Activated CD8-positive, alpha-beta memory T cell treated with anti-CD3 and anti-CD28 coated beads for 24 hours (primary cell): ENCODE measurements at places on chromosomes 2 and 18.

DNA sequence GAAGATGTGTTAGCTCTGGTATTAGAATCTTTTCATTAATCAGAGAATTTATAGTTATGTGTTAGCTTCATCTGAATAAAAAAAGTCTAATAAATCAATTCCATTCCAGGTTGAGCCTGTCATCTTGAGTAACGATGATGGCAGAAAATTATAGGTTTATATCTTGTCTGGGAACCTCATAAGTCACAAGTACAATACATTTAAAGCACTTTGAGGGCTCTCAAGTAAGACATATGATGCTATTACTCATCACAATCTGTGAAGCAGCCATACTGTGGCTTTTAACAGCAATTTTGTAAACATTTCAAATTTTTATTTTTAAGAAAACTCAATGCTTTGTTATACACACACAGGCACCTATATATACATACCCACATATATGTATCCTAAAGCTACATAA, 484.1 kb upstream of the VRK2 start:
- DNase-seq, result no peak

DNA sequence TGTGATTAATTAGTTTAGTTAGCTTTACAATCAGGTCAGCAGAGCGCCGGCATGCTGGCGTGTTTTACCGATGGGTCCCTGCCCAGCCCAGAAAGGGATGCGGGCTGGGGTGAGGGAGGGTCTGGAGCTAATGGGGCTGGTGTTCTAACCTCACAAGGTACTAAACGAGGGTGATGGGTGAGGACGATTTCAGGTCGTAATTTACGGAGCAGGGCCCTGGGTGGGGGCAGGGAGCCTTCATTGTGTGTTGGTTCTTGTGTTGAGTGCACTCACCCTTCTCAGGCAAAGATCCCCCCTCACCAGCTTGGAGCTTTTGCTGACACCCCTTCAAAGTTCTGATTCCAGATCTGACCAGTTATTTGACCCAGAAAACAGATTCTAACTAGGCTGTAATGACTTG, 39.5 kb downstream of the PTGR3 start:
- no peak for DNase-seq

DNA sequence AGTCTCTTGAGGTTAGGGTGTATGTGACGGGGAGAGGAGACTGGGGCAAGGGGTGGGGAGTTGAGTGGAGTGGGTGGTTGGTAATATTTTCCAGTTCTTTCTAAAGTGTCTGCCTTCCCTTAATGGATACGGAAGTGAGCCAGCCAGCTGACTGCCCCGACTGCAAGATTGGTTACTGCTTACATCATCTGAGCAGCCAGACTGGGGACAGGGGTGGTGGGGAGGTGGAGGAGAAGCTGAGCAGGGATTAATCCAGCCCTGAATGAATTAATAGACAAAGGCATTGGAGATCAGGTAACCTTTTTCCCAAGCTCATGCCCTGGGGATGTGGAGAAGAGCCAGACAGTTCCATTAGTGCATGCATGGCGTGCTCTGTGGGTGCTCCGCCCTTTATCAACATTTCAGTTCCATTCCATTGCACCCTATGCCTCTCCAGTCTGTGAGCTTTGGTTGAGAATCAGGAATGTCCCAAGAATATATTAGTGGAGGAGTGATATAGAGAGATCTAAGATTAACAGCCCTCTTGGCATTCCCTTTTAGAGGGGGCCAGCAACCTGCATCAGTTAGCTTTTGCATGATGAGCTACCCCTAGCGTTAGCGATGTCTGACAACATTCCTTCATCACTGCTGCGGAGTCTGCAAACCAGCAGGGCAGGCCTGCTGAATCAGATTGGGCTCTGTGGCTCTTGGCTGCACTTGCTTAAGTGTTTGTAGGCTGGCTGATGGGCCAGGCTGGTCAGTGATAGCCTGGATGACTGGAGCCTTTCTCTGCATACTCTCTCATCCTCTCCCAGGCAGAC, 67.4 kb downstream of the TNP1 start:
- DNase-seq, result no peak

DNA sequence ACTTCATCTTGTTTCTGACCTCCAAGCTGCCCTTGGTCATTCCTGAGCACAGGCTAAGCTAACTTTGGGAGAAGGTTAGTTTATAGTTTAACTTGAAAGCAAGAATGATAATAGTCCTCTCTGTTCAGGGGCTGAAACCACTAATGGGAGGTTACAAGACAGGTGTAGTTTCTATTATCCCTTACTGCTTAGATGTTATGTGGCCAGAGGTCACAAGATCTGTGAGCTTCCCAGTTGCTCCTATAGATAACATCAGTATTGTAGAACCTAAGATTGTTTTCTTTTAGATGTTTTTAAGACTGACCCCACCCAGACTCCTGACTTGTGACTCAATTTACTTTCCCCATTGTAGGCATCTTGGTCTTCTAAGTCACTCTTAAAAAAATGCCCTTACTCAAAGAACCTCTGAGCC, 94.8 kb upstream of the LPIN2 start:
- no peak for DNase-seq

GRCh38 chr18:74876630-74877243, 279.1 kb downstream of the ZNF407 start:
- DNase-seq, result no peak

DNA sequence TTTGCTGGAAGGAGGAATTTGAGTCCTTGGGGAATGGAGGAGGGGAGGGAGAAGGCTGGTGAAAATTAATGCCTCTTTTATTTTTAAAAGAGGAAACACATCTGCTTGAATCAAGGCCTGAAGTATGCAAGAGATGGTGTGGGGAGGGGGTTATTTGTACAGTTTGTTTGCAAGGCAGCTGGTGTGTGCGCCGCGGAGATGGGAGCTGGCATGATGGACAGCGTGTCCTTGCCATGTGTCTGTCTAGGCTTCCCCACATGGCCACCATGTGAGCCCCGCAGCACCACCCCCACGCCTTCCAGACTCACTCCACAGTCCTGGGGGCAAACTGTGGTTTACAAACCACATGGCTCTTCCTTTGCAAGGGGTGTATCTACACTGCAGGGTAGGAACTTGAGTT, 154.8 kb upstream of the APCDD1 start:
- no peak for DNase-seq

- no peak for DNase-seq
Observed at GRCh38 chr2:180761224-180761623, 219.2 kb upstream of the UBE2E3 start.

- no peak for DNase-seq
Observed at GRCh38 chr2:191109888-191110287, 40.9 kb downstream of the STAT4 start.

GRCh38 chr2:65638443-65638842, 206.0 kb upstream of the SPRED2 start:
- no peak for DNase-seq

GRCh38 chr2:159902722-159903121, 104.7 kb upstream of the CD302 start:
- no peak for DNase-seq

- DNase-seq, result no peak
Observed at GRCh38 chr18:31998880-31999412, 19.7 kb upstream of the RNF125 start.

DNA sequence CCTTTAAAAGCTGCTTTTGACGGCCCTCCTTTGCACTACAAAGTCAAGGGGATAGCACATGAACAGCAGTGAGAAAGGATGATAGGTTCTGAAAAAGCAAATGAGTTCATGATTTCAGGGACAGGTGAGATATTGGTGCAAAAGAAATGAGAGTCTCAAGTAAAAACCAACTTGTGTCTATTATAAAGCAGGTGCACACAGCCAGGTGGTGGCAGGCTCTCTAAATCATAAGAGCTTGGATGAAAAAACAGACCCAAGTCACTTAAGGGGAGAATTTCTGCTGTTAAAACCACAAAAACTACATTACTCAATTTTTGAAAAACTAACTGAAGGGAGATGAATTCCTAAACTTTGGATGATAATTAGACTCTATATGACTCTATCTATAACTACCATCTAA, 201.5 kb downstream of the SP3 start:
- DNase-seq, result no peak

DNA sequence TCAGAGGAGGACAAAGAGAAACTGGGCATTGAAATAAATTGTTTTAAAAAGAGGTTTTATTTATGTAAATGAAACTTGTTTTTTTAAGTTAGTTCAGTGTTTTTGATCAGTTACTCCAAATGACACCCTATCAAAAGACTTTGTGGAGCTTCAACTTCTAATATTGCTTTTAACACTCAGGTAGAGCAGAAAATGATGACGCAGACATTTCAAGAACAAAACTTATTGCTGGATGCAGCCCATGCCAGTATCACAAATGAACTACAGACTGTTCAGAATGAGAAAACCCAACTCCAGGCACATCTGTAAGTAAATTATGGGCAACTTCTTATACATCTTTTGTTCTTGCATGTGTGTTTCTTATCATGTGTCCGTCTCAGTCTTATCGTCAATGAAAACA, 36.4 kb downstream of the CCDC150 start:
- DNase-seq, result no peak

GRCh38 chr2:620004-620403, 57.2 kb downstream of the TMEM18 start:
- DNase-seq, result peak; percentile 26

DNA sequence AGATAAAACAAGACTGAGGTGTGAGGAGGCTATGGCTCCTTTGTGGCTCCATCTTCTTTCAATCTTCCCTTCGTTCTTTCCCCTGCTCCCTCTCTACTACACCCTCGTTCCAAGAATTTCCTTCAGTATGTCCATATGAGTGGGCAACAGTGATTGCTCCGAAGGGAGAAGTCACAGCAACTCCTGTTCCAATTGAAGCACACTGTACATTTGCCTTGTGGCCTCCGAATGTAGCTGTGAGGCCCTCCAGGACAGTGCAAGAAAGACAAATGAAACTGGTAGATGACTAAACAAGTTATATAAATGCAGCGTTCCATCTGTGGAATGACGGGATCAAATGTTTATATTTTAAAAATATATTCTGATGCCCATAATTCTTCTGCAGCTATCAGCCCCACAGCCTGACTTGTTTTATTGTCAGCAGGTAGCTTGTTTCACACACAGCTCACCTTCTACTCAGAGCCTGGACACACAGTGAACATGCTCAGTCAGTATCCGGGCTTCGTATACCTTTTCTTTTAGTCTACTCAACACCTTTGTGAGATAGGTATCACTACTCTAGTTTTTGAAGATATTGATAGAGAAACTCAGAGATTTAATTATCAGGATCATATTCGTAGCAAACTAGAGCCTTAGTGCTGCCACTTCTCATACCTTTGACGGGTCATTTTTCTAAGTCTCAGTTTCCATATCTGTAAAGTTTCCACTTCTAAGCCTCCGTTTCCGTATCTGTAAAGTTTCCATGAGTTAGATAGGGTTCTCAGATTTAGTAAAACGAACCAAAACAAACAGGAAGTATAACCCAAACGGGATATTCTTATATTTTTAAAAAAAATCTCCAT, 216.7 kb upstream of the STON1 start:
- DNase-seq, result no peak

- no peak for DNase-seq
Observed at GRCh38 chr18:72056171-72056570, 488.0 kb downstream of the CBLN2 start.

- DNase-seq, result no peak
Observed at GRCh38 chr2:172673056-172673683, 62.5 kb upstream of the RAPGEF4 start.

DNA sequence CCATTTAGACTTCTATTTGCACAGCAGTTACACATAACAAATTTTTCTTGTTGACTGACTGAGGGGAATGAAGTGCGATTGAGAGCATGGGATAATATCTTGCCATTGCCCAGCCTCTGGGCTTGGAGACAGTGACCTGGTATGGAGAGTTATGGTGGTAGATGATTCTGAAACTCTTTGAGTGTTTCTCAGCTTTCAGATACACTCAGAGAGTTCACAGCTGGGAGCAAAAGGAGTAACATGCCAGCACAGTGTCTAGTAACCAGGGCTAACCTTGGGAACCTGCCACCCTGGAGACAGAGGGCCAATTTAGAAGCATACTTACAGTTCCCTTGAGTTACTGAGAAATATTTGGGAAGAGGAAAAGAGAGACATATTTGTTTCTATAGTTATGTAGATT, 1099.3 kb upstream of the CELF4 start:
- no peak for DNase-seq

DNA sequence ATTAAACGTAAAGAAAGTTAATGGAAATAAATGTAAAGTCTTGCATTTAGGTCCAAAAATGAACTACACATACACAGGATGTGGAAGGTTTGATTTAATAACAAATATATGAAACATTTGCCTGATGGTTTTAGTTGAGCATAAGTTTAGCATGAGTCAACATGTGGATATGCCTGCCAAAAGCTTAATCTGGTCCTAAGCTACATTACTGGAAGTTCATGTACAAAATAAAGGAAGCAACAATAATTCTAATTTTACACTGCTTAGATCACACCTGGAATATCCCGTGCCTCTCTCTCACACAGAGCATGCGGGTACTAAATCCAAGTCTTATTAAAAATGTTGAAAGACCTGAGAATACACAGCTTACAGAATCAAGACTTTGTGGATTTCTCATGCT, 276.5 kb upstream of the NRP2 start:
- no peak for DNase-seq

DNA sequence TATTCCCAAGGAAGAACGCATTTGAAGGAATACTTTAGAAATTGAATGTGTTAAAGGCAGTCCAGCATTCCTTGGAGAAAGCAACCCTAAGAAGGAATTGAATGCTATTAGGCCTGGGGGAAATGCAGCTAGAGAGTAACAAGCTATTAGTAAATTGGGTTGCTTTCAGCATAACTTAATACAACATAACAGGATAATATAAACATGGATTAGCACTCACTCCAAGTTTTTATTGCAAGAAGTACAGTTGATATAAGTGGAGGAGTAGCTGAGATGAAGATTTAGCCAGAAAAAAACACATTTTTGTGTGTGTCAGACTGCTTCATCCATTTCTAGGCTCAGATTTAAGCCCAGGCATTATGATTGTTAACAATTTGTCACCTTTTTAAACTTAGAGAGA, 314.6 kb downstream of the MEIS1 start:
- no peak for DNase-seq

- DNase-seq, result no peak
Observed at GRCh38 chr18:12393998-12394397, 13.7 kb upstream of the PRELID3A start.

DNA sequence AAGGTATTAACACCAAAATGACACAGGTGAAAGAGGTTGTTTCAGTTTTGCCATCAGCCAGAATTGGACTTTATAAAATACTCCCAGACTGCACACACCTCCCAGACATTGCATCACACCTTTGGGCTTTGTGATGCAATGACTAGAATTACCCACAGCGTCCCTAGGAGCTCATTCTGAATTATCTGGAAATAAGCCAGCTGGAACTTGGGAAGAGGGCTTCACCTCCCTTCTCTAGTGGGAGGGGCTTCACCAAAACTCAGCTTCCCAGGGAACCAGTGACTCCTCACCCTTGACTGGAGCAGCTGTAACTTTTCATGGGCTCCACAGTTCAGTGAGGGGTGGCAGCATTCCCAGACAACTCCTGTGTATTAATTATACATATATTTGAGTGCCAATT, 83.1 kb upstream of the BZW1 start:
- DNase-seq, result no peak

GRCh38 chr2:43444989-43445645, 150.7 kb downstream of the THADA start:
- DNase-seq, result no peak

- DNase-seq, result no peak
Observed at GRCh38 chr2:177229442-177230242, 17.0 kb downstream of the HNRNPA3 start.

- no peak for DNase-seq
Observed at GRCh38 chr2:19988600-19988999, 1.3 kb downstream of the WDR35 start.
